ENCODE measurements at places on chromosomes 6 and 20.

DNA sequence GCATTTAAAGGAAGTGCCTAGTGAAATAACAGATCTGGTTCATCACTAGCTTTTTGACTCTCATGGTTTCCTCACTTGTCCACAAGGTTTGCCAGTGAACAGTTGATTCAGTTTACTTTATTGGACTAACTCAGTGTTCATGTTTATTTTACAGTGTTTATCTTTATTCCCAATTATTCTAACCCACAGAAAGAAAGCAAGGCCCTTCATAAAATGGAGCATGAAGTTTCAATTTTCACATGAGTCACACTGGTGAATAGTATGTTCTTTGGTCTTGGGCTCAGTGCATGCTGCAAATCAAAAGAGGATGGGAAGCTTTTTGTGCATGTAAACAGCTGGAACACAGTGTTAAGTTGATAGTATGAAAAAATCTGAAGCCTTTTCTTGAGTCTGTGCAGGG is 217.6 kb upstream of the HDDC2 start:
- DNase-seq, result peak; percentile 1

DNA sequence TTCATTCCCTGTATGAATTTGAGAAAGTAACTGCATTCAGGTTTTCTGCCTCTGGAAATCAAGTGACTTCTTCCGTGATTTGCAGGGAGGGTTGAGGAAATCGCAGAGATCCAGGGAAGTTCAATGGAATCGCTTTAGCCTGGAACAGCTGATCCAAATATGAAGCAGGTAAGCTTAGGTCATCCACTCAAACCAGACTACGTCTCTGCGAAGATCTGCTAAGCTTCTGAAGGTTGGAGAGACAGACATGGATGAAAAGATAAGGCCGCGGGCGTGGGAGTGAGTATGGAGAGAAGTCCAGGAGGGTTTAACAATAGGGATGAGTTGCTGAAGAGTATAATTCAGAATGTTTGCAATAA is 34.2 kb upstream of the BTN3A2 start:
- DNase-seq, result peak; percentile 29

GRCh38 chr6:10400330-10400729 is 14.5 kb downstream of the TFAP2A start:
- DNase-seq, result no peak

GRCh38 chr20:14716351-14716801 is 379.0 kb upstream of the FLRT3 start:
- DNase-seq, result no peak

DNA sequence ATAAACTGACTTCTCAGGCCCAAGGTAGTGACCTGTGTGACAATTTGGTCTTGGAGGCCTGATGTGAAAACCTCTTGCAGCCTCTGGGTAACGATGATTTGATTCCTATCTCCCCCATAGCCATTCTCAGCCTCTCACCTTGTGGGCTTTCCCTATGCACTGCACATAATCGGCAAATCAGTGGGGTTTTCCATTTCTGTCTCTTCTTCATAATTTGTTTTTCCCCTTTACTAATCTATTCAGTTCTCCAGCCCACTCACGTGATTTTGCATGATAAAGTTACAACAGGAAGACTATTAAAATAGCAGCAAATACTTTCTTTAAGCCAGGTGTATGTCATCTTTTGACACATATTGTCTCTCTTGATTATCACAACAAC is 893.7 kb downstream of the TFAP2A start:
- DNase-seq, result no peak

DNA sequence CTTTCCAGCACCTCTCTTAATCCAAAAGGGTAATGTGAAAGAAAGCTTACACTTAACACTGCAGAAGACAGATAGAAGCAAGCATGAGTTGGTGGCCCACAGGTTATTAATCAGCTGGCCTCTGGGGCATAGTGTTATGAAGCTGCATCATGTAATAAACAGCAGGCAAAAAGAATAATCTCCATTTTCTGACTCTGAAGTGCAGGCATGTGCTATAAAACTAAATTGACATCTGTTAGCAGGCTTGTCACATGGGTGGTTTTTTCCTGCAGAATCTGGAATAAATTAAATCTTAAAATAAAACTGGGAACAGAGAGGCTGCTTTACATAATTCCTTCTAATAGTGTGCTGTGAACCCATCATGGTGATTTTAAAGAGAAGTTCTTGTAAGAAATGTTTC is 73.3 kb downstream of the METTL24 start:
- DNase-seq, result no peak
